ENCODE measurements at places on chromosomes 2 and 18.

GRCh38 chr2:136065907-136066306 lies 52.0 kb downstream of the CXCR4 start:
- DNase-seq, result no peak

GRCh38 chr2:229901819-229902218 lies 20.0 kb downstream of the TRIP12 start:
- DNase-seq, result no peak

DNA sequence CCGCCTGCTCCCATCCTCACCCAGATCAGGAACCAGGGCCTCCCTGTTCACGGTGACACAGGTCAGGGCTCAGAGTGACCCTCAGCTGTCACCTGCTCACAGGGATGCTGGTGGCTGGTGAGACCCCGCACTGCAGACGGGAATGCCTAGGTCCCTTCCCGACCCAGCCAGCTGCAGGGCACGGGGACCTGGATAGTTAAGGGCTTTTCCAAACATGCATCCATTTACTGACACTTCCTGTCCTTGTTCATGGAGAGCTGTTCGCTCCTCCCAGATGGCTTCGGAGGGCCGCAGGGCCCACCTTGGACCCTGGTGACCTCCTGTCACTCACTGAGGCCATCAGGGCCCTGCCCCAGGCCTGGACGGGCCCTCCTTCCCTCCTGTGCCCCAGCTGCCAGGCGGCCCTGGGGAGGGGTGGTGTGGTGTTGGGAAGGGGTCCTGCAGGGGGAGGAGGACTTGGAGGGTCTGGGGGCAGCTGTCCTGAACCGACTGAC lies 31.7 kb downstream of the GPC1 start:
- no peak for DNase-seq

GRCh38 chr2:119608553-119608952 lies 64.3 kb downstream of the CFAP221 start:
- DNase-seq, result no peak

- DNase-seq, result no peak
Measured at GRCh38 chr2:183105402-183106134, 18.7 kb upstream of the NUP35 start.

DNA sequence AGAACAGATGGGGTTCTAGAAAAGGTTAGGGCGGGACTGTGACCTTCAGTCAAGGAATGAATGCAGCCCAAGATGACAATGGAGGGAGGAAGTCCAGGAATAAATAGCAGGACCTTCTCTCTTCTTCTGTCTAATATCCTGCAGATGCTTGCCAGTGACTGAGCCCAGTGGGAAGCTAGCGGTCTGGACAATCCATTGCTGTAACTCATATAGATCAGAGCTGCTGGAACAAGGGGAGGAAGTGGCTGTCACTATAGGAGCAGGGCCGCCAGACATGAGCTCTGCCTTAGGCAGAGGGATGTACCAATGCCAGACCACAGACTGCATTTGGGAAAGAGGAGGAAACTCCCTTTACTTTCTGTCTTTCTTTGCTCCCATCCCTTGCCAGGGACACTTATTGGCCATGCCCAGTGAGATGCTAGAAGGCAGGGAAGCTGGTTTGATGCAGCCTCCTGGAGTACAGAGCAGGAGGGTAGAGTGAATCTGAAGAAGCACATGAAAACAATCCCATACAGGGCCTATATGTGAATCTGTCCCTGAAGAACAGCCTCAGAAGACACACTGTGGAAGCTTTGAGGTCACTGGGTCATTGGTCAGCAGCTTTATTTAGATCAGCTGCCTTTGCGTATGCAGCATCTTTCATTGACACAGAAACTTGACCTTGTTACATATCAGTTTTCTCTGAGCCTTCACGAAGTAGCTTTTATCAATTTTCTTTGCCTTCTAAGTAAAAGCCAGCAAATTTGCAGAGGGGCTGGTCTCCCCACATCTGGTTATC lies 65.4 kb downstream of the CCDC85A start:
- DNase-seq, result no peak

DNA sequence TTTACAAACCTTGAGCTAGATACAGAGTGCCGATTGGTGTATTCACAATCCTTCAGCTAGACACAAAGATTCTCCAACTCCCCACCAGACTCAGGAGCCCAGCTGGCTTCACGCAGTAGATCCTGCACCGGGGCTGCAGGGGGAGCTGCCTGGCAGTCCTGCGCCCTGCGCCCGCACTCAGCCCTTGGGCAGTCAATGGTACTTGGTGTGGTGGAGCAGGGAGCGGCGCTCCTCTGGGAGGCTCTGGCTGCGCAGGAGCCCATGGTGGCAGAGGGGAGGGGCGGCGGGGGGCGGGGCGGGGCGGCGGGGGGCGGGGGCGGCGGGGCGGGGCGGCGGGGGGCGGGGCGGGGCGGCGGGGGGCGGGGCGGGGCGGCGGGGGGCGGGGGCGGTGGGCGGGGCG lies 923.4 kb downstream of the SOCS6 start:
- DNase-seq, result no peak

GRCh38 chr18:74251297-74252038 lies 40.3 kb downstream of the CYB5A start:
- no peak for DNase-seq

GRCh38 chr2:201860636-201861066 lies 54.3 kb downstream of the CDK15 start:
- peak; percentile 62 for DNase-seq

DNA sequence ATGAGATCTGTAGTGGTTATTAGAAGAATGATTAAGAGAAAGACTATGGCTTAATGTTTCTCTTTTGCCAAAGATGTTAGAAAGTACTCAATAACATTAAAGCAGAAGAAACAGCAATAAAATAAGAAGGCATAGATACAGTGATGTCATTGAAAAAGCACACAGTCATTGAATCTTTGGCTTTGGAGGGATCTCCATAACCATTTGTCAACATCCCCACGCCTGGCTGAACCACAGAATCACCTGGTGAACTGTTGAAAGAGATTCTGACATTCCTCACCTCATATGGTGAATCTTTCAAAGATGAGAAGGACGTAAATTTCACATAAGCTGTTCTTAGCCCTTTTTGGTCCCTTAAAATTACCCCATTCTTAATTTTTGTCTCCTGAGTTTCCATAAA lies 324.6 kb upstream of the NRP2 start:
- DNase-seq, result no peak

GRCh38 chr18:48753691-48754090 lies 197.1 kb downstream of the SMAD7 start:
- DNase-seq, result no peak

GRCh38 chr2:69742322-69742952 lies 503 bp downstream of the ANXA4 start:
- DNase-seq, result no peak

DNA sequence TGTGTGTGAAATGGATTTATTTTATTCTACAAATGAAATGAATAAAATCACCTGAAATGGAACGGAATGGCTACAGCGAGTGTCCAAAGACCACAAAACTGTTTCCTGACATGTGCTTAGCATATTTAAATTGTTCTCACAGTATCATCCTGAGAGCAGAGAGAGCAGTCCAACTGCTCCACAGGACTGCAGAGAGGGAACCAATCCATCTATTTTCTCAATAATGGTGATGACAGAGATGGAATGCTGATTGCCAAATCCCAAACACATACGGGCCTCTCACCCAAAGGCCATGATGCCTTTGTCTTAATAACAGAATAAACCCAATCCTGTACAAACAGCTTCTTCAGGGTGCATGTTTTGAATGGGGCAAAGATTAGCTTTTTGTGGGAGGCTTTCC lies 41.1 kb downstream of the STAT1 start:
- no peak for DNase-seq

GRCh38 chr2:107258531-107259407 lies 372.8 kb upstream of the ST6GAL2 start:
- DNase-seq, result no peak

DNA sequence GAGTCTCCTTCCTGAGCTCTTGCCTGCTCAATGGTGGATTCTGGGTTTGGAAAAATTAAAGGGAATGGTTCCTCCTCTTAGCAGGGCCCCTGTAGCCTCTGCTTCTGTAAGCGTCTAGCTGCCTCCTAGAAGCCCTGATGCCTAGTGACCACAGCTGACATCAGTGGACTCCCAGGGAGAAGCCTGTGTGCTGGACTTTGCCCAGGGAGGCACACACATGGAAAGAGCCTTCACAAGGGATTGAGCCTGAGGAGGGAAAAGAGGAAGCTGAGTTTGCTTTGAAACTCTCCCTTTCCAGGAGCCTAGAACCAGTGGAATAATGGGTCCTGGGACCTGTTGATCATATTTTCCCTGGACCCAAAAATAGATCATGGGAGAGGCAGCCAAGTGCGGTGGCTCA lies 1.4 kb upstream of the CFAP65 start:
- no peak for DNase-seq

- no peak for DNase-seq
Measured at GRCh38 chr18:8610459-8610851, 1.2 kb downstream of the RAB12 start.

DNA sequence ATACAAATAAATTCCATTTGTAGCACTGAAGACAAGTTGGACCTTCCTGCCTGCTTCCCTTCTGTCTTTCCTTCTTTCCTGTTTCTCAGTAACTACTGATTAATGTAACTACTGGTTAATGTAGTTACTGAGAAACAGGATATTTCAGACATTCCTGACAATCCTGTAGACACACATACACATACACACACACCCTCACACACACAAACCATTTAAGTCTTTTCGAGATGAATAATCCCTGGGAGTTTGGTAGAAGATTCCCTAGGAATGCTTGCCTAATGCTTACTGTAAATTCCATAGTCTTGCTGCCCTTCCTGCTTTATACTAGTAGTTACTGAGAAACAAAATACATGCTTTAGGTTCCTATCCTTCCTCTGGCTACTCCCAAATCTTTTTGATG lies 83.9 kb downstream of the PIK3C3 start:
- no peak for DNase-seq

DNA sequence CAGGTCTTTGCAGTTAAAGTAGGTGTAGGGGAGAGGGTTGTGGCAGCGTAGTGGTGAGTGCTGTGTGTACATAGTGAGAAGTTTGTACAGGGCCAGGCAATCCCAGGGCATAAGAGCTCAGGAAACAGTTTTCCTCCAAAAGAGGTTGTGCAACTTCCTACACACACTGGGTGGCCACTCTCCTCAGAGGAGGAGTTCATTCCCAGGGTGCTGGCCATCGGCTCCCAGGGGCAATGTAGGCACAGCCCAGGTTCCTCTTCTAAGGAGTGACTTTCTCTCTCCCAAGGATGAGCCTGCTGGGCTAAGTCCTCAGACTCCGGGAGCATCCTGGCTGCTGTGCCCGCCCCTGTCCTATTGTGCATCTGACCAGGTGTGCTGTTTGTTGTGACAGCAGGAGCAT lies 3.0 kb downstream of the ACOXL start:
- DNase-seq, result no peak

- no peak for DNase-seq
Measured at GRCh38 chr2:158931572-158931971, 36.9 kb upstream of the TANC1 start.

- DNase-seq, result no peak
Measured at GRCh38 chr2:234048049-234048448, 2.5 kb upstream of the SPP2 start.

DNA sequence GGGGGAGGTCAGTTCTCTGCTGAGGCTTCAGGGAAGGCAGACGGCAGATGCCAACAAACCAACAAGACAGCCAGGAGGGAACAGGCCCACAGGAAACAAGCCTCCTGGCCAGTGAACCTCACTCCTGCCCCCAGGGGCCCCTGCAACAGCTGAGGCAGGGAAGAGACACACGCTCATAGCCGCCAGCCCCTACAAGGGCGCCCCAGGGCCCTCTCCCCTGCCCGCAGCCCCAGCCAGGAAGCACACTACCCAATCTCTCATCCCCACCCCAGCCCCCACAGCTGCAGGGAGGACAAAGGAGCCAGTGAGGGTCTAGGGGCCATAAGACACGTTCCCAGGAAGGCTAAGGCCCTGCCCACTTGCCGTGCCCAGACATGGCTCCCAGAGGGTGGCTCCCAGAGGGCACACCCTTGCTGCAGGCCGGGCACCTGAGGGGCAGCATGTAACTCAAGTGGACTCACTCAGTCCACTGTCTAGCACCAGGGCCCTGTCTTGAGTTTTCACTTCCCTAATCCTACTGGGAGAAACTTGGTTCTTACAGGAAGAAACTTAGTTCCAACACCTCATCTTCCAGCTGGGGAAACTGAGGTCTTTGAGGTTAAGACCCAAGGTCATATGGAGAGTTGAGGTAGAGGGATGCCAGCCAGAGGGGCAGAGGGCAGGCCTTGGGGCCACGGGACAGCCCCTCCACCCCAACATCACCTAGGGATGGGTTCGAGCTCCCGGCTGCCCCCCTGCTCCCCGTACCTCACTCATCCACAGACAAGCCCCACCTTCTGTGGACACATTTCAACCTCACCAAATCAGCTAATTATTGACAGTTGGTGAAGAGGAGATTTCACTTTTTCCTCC lies 37.3 kb downstream of the EMX1 start:
- DNase-seq, result no peak

GRCh38 chr2:215787025-215787424 lies 226.3 kb downstream of the MREG start:
- no peak for DNase-seq

DNA sequence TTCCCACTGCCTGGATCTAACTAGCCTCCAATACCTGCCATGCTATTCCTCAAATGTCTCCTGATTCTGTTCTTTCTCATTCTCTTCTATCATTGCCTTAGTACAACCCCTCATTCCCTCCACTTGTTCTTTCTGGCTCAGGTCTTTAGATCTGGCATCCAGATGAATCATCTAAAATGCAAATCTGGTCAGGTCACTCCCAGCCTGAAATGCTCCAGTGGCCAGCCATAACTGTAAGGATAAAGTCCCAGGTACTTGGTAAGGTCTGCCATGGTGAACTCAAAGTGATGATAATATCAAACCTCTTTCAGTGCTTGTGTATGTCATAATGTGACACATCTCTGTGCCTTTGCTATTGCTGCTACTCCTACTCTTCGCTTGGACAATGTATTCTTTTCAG lies 2.9 kb upstream of the SNRNP27 start:
- no peak for DNase-seq

DNA sequence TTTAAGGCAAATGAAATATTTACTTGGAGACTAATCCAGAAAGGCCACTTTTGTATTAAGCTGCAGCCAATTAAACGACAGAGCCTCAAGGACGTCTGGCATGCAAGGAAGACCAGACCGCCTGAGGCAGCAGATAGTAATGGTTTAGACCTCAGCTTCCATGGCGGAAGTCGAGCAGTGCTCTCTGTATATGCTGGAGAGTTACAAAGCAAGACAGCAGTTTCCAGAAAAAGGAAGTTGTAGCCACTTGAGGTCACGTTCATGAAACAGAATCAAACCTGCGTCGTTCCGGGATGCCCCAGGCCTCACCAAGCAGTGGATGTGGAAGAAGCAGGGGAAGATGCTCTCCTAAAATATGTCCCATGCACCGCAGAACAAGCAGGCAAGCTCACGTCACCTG lies 142.0 kb downstream of the PTGR3 start:
- no peak for DNase-seq

GRCh38 chr2:225937625-225938187 lies 538.2 kb downstream of the NYAP2 start:
- no peak for DNase-seq

DNA sequence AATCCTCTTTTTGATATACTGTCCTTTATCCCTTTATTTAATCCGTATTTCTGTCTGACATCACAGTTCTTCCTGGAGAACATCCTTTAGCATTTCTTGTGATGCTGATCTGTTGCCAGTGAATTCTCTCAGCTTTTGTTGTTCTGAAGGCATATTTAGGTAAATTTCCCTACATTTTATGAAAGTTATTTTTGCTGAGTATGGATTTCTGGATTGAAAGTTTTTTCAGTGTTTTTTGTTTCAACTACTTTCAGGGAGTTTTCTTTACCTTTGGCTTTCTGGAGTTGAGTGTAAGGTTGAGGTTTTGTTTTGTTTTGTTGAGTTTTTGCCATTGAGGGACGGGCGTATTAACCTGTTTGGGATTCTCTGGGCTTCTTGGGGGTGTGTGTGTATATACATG lies 22.5 kb downstream of the SNTG2 start:
- DNase-seq, result no peak

GRCh38 chr2:233464531-233465240 lies 101.9 kb downstream of the USP40 start:
- DNase-seq, result no peak
